ENCODE measurements at places on chromosomes 5 and 9. TPM values are rescaled to one million over a fixed set of nuclear protein-coding genes. Genes with fewer than 3 reads are reported as not detected.

DNA sequence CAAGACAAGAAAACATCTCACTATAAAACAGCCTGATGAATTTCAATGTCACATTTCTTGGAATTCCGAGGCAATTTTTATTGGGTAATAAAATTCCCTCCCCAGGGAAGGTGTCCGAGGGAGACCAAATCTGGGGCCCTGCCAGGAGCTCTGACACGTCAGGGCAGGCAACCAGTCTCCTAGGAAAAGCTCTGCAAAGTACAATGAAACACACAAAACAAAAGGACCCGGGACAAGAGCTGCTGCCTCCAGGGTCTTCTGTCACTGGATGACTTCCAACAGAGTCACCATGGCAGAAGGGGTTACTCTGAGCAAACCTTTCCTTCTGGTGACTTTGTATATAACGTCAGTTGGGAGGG lies 50.8 kb downstream of the SAXO1 start:
- H3K27me3 ChIP-seq = no peaks in the 10 kb centered on the region
- no peak overlapping the region for H3K4me3 ChIP-seq
- no peaks in the 10 kb centered on the region for H3K4me1 ChIP-seq
- DNase-seq = no peak

- H3K4me1 ChIP-seq = no peaks in the 10 kb centered on the region
- H3K36me3 ChIP-seq = no peaks in the 10 kb centered on the region
- no peaks in the 10 kb centered on the region for H3K27me3 ChIP-seq
- DNase-seq = no peak
Measured at GRCh38 chr5:107088907-107089306, 581.8 kb downstream of the EFNA5 start.

Gene SLCO4C1
- total RNA-seq = 0.90 TPM

DNA sequence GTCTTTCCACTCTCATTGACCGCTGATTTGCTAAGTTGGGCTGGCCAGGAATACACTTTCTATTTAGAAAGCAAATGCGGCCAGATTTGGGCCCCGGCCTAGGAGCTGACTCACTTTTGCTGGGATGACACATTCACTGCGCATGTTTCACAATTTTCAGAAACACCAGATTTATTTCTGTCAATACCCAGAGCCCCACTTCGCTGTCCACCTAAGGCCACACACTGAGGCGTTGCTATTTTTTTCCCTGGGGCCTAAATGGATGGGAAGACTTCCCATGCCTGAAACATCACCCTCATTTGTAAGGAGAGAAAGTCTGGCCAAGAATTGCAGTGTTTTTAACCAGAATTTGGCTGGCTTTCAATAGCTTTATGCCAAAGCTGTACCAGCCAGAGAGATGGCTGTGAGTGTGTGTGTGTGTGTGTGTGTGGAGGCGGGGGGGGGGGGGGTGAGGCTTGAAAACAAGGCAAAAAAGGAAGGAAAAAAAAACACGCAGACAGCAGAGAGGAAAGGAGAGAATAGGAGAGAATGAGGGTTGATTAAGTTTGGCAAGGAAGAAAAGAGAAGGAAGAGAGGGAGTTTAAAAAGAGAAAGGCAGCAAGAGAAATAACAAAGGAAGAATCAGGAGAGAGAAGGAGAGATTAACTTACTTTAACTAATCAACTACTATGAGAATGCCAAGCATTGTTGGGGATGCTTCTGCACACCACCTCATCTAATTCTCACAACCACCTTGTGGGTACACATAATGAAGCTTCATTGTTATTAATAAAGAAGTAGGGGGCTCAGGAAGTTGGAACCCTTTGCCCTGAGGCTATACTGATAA lies 261.4 kb upstream of the KLF4 start:
- peak overlapping the region; percentile 44 for H3K27ac ChIP-seq
- peaks cover 11% of the 10 kb centered on the region for H3K4me1 ChIP-seq
- no peak overlapping the region for H3K4me3 ChIP-seq
- H3K36me3 ChIP-seq = no peaks in the 10 kb centered on the region

DNA sequence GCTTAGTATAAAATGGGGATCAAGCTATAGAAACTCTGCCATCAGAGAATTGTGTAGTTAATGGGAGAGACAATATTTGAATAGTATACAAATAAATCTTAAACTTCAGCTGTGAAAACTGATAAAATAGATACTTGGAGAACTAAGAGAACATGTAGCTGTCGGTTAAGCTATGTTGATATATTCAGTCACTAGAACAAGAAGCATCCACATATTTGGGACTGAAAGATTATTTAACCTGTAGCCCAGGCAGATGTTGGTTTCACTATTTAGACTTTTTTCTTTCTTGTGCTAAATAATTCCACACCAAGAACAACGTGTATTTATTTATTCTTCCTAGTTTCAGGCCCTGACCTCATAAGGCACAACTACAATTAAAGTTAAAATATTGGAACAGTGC lies 521.0 kb upstream of the CCNG1 start:
- H3K27me3 ChIP-seq = no peaks in the 10 kb centered on the region
- no peak for DNase-seq
- no peak overlapping the region for H3K27ac ChIP-seq
- H3K4me1 ChIP-seq = no peaks in the 10 kb centered on the region
- no peaks in the 10 kb centered on the region for H3K36me3 ChIP-seq
- H3K4me3 ChIP-seq = no peak overlapping the region

Measured in Panc1 (cell line).